ENCODE measurements at places on chromosomes 16 and 17. TPM values are rescaled to one million over a fixed set of nuclear protein-coding genes. Genes with fewer than 3 reads are reported as not detected.

DNA sequence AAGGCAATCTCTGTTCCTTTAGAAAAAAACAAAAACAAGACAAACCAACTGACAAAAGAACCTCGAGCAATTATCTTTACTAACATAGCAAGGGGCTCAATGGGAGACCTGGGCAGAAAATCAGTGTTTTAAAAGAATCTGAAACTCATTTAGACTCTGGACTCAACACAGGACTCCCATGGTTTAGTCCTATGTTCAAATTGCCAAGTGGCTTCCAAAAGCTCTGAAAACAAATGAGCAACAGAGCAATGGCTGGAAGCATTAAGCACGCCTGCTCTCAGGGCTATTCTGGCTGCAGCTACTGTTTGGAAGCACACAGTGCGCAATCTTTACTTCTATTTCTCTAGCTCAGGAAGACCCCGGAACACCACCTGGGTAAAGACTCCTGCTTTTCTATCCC, 162.0 kb downstream of the AATF start:
- no peaks in the 10 kb centered on the region for H3K27me3 ChIP-seq
- H3K4me3 ChIP-seq, result no peak overlapping the region
- no peaks in the 10 kb centered on the region for H3K36me3 ChIP-seq
- peaks cover 14% of the 10 kb centered on the region for H3K4me1 ChIP-seq
- no peak for DNase-seq
- H3K27ac ChIP-seq, result no peak overlapping the region

GRCh38 chr17:54235571-54235970, 412.8 kb downstream of the KIF2B start:
- H3K36me3 ChIP-seq, result no peaks in the 10 kb centered on the region
- no peaks in the 10 kb centered on the region for H3K4me1 ChIP-seq
- H3K27ac ChIP-seq, result no peak overlapping the region
- no peak for DNase-seq
- H3K4me3 ChIP-seq, result no peak overlapping the region

DNA sequence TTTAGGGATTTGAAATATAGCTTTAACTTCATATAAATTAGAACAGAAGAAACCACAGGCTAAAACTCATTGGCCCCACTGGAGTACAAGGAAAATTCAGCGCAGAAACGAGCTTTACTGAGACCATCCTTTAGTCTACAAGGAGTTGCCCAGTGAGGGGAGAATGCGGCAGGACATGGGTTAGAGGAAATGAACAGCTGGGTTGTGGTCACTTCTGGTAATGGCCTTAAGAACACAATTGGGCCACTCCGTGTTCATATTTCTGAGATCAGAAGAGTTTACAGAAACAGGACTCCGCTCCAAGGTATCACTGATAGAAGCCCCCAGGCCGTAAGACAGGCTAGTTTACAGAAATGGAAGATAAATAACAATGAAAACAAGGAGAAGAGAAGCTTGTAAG, 188.3 kb downstream of the ZFHX3 start:
- H3K27ac ChIP-seq, result peak overlapping the region; percentile 41
- DNase-seq, result no peak
- H3K4me3 ChIP-seq, result no peak overlapping the region
- peaks cover 27% of the 10 kb centered on the region for H3K4me1 ChIP-seq

DNA sequence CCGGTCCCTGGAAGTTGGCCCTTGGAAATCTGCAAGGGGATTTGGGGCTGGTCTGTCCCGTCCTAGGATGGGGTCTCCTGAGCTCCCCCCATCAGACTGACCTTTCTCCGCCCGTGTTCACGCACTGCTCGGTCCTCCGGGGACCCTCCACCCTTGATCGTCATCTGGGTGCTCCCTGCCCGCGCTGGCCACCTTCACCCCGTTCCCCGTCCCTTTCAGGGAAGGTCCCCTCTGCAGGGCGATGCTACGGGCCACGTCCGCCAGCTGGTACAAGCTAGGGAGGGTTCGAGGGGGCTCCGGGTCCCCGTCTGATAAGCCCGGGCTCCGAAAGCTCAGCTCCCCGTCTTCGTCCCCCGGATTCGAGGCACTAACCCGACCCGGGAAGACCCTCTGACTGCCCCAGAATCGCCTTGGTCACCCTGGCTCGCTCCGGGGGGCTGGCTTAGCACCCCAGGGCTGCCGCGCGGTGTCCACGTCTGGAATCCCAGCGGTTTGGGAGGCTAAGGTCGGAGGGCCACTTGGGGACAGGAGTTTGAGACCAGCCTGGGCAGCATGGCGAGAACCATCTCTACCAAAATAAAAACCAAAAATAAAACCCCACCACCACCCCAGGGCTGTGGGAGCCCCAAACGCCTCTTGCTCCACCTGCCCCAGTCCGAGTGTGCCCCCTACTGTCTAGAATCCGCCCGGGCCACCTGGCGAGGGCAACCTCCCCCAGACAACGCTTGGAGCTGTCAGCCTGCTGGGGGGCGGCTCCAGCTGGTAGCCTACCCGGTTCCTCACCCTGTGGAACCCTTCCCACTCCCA, 1.1 kb upstream of the SLC43A2 start:
- H3K27me3 ChIP-seq, result no peaks in the 10 kb centered on the region
- H3K4me1 ChIP-seq, result peaks cover 15% of the 10 kb centered on the region
- H3K4me3 ChIP-seq, result peak overlapping the region; percentile 75
- DNase-seq, result peak; percentile 58
- peaks cover 2% of the 10 kb centered on the region for H3K36me3 ChIP-seq

- H3K4me3 ChIP-seq, result no peak overlapping the region
- no peaks in the 10 kb centered on the region for H3K4me1 ChIP-seq
- no peaks in the 10 kb centered on the region for H3K36me3 ChIP-seq
- no peak for DNase-seq
Observed at GRCh38 chr17:56812901-56813388, 20.8 kb downstream of the C17orf67 start.

- no peaks in the 10 kb centered on the region for H3K27me3 ChIP-seq
- no peaks in the 10 kb centered on the region for H3K36me3 ChIP-seq
- H3K4me3 ChIP-seq, result no peak overlapping the region
- no peak for DNase-seq
Observed at GRCh38 chr17:5730373-5730772, 146.1 kb upstream of the NLRP1 start.

- peak; percentile 70 for DNase-seq
- H3K36me3 ChIP-seq, result no peaks in the 10 kb centered on the region
- no peak overlapping the region for H3K27ac ChIP-seq
- no peak overlapping the region for H3K4me3 ChIP-seq
Observed at GRCh38 chr16:8686031-8686621, 11.7 kb downstream of the ABAT start.

The FSCN2 gene
- 14.4 TPM for total RNA-seq

The RAB37 gene
- total RNA-seq, result 1.8 TPM

The IGFBP4 gene
- total RNA-seq, result 290 TPM

The PRMT7 gene
- 48.4 TPM for total RNA-seq
